Stimulated activated CD4-positive, alpha-beta T cell treated with anti-CD3 and anti-CD28 coated beads, Interleukin-1b, Interleukin-23, amount 100 ng/mL, for 48 hours (primary cell): ENCODE measurements at places on chromosomes 1 and 21.

- no peak for DNase-seq
These were observed 43.3 kb downstream of the MAB21L3 start for GRCh38 chr1:116154536-116154935.

DNA sequence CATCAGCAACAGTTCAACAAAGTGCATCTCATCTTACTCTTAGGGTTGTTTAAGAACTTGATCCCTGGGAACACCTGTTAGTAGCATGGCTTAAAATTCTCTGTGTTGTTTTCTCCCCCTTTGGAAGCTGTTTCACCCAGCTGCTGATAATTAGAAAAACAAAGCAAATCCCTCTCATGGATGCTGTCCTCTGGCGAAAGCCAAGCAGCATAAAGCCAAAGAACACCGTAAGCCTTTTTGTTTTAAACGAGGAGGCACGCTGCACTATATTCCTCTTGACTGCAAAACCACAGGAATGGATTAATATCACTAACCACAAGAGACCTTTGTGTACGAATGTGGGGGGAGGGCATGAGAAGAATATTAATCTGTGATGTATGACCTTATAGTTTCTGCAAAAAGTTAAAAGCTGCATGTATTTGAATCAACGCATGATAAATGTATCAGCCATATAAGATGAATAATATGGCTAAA, 923.2 kb downstream of the LTN1 start:
- DNase-seq = no peak

DNA sequence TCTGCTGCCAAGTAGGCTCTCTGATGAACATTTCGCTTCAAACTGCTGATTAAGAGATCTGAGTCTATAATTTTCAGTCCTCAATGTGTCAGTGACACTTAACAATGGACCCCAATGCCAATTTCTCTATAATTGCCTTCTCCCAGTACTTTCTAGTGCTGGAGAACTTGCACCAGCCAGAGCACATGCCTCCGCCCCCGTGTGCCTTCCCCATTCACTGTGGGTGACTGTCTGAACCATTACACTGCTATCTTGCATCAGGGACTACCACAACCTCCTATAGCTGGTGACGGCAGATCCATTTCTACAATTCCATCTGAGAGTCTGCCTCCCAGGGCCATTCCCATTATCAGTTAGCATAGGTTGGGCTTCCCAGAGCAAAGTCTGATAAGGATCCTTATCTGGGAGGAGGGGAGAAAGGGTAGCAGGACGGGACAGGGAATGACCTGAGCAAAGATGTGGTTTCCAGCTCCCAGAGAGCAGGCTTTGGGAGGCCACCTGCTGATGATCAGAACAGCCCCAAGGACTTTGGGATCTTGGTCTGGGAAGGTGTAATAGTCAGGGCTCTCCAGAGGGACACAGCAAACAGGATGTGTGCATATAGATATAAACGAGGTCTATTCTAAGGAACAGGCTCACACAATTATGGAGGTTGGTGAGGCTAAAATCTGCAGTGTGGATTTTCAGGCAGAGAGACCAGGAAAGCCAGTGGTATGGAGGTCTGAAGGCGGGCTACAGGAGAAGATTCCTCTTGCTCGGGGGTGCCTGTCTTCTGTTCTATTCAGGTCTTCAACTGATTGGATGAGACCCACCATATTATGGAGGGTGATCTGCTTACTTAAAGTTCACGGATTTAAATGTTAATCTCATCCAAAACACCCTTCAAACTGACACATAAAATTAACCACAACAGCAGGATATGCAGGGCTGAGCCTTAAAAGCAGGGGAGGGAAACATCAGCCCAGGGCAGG, 238.2 kb downstream of the PTPRU start:
- no peak for DNase-seq

DNA sequence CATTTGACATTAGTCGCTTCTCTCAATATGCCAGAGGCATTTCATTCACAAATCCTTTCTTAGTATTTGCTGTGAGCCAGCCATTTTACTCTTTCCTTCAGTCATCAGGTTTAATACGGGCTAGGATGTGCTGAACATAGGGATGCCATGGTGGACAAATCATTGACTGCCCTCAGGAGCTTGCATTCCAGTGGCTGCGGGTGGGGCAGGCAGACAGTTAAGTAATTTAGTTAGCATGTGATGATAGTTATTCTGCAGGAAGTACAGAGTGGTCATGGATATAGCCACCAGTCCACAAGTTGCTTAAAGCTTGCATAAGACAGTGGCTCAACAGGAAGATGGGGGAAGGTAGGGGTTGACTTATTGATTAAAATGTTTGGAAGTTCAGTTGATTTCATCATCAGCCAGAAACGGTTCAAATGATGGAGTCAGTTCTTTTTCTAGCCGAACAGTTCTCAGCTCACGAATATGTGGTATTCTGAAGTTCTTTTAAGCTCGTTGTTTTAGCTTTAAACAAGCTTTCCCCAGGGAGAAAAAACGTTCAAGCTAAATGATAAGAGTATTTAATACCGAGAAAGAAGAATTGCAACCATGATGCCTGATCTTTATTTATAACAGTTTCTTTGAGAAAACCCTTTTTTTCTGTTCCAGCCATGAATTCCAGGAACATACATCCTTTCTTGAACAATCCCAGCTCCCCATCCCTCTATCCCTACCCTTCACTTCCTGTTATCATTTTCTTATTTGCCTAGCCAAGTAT, 1.4 kb downstream of the SLC22A15 start:
- DNase-seq = no peak

DNA sequence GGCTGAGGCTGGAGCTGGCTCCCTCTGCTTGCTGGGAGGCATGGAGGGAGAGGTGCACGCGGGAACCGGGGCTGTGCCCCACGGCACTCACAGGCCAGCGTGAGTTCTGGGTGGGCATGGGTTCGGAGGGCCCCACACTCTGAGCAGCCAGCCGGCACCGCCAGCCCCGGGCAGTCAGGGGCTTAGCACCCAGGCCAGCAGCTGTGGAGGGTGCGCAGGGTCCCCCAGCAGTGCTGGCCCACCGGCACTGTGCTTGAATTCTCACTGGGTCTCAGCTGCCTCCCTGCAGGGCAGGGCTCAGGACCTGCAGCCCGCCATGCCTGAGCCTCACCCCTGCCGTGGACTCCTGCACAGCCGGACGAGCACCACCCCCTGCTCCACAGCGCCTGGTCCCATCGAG, 164.9 kb upstream of the PLD5 start:
- no peak for DNase-seq

GRCh38 chr1:28971980-28972771, 57.8 kb downstream of the EPB41 start:
- DNase-seq = peak; percentile 19

GRCh38 chr1:160625725-160626498, 20.9 kb downstream of the SLAMF1 start:
- DNase-seq = peak; percentile 80

GRCh38 chr1:214853340-214853739, 229.2 kb upstream of the KCNK2 start:
- DNase-seq = no peak

GRCh38 chr21:39568361-39568760, 44.4 kb upstream of the B3GALT5 start:
- no peak for DNase-seq

GRCh38 chr1:234670967-234671626, 61.1 kb upstream of the IRF2BP2 start:
- DNase-seq = no peak

GRCh38 chr21:38325731-38326420, 69.1 kb downstream of the KCNJ15 start:
- no peak for DNase-seq
